Kidney epithelial cell (primary cell): ENCODE measurements at places on chromosomes 16 and 17.

DNA sequence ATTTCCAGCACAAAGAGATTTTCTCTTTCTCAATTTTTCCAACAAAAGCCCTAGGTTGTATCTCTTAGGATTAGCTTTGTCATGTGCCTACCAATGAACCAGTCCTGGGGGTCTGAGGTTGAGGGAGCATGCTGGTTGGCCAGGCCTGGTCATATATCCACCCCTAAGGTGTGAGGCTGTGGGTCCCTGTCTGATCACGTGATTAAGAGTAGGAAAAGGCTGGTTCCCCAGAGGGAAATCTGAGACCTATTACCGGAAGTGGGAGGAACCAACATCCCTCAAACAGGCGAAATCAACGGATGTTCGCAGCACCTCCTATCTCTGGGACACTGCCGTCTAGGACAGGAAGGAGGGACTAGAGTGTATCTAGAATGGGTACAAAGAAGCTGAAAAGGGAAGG, 185.7 kb upstream of the IRX5 start:
- DNase-seq: no peak

DNA sequence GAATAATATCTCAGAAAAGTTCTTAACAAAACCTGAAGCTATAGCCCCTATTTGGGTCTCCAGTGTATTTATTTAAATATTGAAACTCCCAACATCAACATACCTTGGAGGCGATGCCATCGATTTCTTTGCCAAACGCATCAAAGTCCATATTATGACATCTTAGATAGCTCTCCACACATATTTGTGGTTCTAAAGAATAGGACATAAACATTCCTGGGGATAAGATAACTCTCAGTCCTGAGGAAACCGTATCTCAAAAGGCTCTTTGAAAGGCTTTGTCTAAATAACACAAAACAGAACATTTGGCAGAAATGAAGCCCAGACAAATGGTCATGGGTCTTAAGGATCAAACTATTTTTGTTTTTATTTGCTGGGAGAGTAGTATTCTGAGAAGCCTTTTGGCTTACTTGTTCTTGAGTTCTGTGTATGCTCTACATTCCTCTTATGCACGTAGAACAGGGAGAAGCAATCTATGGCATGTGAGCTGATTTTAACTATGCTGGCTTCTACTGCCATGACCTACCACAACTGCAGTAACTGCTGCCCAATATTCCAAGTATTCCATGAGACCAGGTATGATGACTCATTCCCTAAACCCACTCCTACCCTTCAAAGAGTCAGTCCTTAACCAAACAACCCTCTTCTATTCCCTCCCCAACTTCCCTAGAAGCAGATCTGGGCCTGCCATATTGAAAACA, 279.0 kb upstream of the ZFHX3 start:
- DNase-seq: no peak

- DNase-seq: no peak
Measured at GRCh38 chr16:50474138-50474537, 74.1 kb upstream of the NKD1 start.

DNA sequence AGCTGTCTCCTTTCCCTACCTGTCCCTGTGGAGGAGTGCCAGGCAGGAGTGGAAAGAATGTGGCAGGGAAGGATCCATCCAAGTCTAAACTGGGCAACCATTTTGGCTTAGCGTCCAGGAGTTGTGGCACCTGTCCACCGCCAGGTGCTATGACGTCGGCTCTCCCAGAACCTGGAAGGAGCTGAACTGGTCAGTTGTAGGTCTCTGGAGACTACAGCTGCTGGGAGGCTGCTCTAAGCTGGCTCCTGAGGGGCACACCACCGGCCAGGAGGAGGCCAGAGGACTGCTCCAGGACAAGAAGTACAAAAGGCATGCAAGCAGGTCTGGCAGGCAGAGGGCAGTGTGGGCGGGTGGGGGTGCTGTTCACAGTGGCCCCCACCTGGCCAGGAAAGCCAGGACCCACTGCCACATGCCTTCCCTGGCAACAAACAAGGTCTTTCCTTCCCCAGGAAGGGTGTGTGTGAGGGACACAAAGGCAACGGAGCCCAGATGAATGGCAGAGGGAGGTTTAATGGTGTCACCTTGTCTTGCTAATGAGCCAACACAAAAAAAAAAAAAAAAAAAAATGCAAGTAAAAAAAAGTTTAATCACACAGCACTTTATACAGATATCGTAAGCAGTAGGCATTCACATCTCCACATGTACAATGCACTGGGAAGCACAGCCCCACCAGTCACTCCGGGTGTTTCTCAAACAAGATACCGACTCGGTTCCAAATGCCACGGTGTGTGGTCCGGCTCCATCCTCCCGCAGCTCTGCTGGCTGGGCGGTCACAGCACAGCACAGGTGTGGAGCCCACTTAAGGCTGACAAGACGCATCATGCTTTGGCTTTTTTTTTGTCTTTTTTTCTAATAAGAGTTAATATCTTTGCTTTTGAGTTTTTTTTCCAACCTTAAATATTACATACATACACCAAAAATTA, 4.8 kb downstream of the SPHK1 start:
- DNase-seq: no peak

- DNase-seq: no peak
Measured at GRCh38 chr17:66248285-66248684, 19.1 kb upstream of the APOH start.

GRCh38 chr17:17204635-17205231, 1.4 kb downstream of the PLD6 start:
- DNase-seq: no peak

GRCh38 chr16:56985288-56985961, 3.9 kb upstream of the NLRC5 start:
- peak; percentile 62 for DNase-seq

DNA sequence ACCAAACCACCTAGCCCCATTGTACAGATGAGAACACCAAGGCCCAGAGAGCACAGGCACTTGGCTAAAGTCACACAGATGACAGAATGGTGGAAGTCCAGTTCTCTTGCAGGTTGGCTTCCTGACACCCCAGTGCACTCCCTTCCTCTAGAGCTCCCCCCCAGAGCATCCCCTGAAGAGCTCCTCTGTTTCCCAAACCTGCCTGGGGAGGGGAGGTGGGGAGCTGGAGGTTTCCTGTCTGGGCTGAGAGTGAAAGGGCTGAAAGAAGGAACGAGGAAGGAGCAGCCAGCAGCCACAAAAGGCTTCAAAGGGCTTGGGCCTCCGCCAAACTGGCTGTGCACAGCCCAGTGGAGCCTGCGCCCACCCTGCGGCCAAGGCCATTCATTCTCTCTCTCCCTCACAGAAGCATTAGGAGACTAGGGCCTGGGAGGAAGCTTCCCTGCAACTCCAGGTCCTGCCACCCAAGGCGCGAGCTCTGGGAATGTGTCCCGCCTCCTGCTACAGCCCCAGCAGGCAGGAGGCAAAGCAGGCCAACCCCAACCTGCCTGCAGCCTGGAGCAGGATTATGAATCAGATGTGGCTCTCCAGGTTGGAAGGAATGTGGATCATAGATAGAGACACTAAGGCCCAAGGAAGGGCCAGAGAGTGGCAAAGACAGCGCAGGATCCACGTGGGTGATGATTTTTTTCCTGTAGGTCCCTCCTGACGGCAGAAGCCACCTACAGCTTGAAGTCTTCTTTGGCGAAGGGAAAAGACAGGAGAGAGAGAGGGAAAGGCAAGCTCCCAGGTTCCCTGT, 913 bp downstream of the SLC13A5 start:
- DNase-seq: peak; percentile 7

- DNase-seq: no peak
Measured at GRCh38 chr17:82664276-82664575, 16.0 kb upstream of the WDR45B start.

GRCh38 chr17:3859940-3860339, 13.9 kb upstream of the NCBP3 start:
- DNase-seq: no peak

DNA sequence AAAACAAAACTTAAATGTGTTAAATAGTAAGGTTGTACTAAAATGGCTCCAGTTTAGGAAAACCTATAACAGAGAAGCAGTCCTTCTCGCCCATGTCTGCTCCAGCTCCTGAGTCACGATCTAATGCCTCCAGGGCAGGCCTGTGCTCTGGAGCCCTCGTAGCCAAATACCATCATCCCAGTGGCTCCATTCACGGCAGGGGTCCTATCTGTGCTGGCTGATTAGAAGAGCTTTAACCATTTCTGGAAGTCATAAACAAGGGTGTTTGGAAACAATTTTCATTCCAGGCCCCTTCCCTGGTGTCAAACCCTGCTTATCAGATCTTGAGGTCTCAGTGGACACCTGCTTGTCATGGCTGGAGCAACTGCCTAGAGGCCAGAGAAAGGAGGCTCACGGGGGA, 336.9 kb downstream of the SOX9 start:
- no peak for DNase-seq

DNA sequence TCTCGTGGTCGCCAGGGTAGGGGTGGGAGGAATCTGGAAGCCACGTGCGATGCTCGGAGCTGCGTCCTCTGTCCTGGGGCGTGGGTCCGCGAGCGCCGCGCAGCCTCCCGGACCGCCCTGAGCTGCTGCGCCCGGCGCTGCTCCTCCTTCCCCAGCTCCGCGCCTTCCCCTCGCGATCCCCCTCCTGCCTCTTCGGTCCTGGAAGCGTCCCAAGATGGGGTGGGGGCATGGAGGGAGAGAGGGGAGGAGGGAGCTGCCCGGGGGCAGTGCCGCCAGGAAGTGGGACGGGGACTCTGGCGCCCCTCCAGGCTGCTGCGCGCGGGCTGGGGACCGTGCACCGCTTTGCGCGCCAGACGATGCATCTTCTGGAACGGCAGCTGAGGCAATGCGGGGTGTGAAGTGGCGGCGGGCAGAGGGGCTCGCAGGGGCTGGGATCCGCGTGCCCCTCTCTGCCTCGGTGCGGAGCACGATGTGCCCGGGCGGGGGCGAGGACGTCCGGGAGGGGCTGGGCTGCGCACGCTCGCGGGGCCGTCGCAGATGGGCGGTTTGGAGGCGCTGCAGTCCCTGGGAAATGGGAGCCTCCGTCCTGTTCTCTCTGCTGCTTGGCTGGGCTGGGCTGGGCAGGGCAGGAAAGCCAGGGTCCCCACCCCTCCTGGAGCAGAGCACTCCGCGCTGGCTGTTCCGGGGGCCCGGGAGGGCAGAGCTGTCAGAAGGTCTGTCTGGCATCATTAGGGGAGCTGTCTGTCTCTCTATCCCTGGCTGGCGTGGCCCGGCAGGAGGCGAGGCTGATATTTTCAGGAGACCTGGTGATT, 388.0 kb downstream of the SEC14L1 start:
- DNase-seq: no peak

GRCh38 chr16:69048328-69049120, 56.9 kb upstream of the HAS3 start:
- DNase-seq: no peak

DNA sequence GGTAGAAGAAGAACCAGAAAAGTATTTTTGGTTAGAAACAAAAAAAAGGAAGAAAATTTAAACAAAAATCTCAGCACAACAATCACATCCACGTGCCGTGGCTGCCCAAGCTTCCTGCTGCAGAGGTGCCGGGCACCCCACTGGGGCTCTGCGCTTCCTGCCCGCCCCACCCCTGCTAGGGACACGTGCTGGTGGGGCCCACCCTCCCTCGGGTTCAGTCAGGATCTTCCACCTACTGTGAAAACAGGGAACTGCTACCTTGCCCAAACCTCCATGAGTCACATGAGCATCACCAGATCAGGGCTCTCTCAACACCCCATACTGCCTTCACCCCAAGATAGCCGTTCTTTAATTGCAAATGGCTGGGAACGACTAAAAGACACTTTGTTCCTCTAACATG, 24.4 kb upstream of the CYTH1 start:
- DNase-seq: no peak

DNA sequence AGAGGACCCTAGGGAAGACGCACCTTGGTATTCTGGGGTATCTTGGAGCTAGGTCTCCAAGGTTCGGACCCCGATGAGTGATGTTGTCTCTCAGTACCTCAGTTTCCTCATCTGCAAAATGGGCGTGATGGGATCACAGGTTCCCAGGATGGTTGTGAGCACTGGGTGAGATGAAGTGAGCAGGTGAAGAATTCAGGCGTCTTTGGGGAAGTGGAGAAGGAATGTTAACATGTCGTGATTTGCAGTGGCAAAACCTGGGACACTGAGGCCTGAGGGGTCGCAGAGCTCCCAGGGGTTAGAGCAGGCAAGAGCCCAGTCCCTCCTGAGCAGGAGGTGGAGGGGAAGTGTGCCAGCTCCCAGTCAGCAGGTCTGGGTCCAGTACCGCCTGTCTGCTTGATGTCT, 215.1 kb upstream of the GSE1 start:
- DNase-seq: no peak
